ENCODE measurements at places on chromosomes 13 and 19. TPM values are rescaled to one million over a fixed set of nuclear protein-coding genes. Genes with fewer than 3 reads are reported as not detected.

The BORA gene
- polyA plus RNA-seq = 6.6 TPM

The PRSS57 gene
- polyA plus RNA-seq = 1.1 TPM

The CACNG8 gene
- 0.05 TPM for polyA plus RNA-seq

- DNase-seq = no peak
Observed at GRCh38 chr19:3346677-3347353, 19.6 kb upstream of the NFIC start.

DNA sequence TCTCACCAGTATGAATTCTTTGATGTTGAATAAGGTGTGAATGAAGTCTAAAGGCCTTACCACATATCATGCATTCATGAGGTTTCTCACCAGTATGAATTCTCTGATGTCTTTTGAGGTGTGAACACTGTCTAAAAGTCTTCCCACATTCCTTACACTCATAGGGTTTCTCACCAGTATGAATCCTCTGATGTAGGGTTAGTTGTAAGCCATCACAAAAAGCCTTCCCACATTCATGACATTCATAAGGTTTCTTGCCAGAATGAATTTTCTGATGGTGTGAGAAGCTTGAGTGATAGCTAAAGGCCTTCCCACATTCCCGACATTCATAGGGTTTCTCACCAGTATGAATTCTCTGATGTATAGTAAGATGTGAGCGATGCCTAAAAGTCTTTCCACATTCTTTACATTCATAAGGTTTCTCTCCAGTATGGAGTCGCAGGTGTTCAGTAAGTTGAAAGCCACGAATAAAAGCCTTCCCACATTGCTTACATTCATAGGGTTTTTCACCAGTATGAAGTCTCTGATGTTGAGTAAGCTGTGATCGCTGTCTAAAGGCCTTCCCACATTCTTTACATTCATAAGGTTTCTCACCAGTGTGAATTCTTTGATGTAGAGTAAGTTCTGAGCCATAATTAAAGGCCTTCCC is 27.7 kb downstream of the ZNF461 start:
- no peak for DNase-seq

- no peak for DNase-seq
Observed at GRCh38 chr19:33175156-33175782, 18.9 kb upstream of the LRP3 start.

DNA sequence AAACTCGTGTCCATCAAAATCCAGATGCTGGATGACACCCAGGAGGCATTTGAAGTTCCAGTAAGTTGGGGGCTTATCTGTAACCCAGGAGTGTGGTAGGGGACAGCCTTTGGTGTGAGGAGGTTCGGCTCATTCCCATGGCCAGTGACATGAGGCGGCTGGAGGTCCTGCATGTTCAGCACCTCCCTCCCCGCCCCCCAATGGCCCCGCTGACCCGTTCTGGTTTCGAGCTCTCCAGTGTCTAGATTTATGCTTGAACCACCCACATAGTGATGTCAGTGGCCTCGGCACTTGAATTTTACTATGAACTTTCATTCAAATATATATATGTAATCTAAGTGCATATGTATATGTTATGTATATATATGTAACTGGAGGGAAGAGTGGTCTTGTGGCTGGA is 36.3 kb upstream of the RNF113B start:
- no peak for DNase-seq

Measured in thymus (tissue), 14 donors.